ENCODE measurements at places on chromosomes 16 and 17. TPM values are rescaled to one million over a fixed set of nuclear protein-coding genes. Genes with fewer than 3 reads are reported as not detected.

DNA sequence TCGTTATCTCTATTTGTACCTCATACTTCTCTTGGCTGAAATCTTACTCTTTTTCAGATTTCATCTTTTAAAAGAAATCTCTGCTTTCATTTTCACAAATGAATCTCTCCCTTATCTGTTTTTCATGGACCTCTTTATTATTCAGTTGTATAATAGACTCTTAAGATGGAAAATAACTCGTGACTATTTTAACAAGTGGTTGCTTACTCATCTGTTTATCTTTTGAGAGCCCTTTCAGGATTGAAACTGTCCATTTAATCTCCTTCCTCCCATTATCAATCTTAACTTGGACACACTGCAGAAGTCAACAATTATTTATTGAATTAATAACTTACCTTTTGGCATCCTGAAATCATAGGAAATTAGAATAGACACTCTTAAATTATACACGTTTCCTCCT, 68.8 kb downstream of the ABCA8 start:
- no peak for DNase-seq

DNA sequence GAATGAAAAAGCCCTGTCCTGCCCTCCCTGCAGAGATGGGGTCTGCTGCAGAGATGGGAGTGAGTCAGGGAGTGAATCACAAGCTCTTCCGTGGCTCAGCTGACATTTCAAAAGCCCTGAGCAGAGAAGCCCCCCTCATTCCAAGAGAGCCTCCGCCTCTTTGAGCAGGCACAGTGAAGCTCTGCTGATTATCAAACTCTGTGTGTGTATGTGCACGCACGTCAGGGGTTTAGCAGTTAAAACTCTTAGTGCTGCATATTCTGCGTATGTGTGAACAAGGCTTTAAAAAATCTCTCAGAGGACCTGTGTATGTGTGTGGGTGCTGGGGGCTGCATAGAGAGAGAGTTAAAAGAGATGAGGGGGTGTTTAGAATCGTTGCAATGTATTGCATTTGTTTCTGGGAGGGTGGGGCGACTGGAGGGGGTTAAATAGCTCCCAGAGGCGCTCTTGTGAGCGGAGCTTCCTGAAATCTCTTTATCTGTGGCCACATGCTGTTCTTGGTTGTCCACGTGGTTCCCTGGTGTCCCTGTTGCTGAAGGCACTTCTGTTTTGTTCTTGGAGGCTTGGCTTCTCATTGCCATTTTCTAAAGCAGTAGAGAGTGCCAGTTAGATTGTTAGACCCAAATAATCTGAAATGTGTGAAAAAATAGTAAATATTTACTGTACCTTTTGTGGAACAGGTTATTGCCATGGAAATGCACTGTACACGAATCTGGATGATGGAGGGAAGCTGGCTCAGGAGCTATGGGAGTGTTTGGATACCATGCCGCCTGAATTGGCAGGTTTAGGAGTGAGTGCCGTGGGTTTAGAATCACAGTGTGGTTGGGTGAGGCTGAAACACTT, 116.6 kb downstream of the PRKCB start:
- DNase-seq, result no peak

GRCh38 chr17:34847938-34848337, 113.3 kb downstream of the CCT6B start:
- no peak for DNase-seq

- DNase-seq, result no peak
Measured at GRCh38 chr17:282000-282911, 70.4 kb downstream of the RPH3AL start.

DNA sequence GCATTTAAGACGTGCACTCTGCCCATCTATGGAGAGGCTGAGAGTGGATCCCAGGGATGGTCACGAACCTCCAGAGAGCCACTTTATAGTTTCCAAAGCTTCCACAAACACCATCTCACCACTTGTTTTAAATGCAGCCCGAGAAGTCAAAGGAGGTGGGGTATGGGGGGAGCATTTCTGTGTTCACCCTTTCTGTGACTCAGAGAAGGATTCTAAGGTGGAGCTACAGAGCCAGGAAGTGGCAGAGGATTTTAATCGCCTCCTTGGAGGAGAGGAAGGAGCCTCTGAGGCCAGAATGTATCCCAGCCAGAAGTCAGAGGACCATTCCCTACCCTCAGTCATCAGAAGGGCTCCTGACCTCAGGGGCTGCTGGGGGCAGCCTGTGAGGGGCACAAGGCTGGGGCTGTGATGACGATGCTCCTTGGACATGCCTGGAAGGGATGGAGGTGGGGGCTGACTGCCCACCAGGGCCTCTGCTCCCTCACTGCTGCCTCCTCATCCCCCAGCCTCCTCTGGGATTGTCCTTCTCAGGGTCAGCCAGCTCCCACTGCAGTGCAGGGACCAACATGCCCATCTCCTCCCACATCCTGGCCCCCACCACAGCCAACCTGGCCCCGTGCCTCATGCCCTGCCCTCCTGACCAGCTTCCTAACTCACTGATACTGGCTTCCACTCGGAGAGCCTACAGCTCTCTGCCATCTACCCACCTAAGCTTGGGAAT, 2.8 kb downstream of the XYLT2 start:
- no peak for DNase-seq

Gene RSAD1
- total RNA-seq, result 34.7 TPM

Gene KCNH4
- total RNA-seq, result 0.05 TPM

All from glomerular endothelial cell (primary cell).